NCI-H345 (cell line): ENCODE measurements at places on chromosomes 1 and 21.

DNA sequence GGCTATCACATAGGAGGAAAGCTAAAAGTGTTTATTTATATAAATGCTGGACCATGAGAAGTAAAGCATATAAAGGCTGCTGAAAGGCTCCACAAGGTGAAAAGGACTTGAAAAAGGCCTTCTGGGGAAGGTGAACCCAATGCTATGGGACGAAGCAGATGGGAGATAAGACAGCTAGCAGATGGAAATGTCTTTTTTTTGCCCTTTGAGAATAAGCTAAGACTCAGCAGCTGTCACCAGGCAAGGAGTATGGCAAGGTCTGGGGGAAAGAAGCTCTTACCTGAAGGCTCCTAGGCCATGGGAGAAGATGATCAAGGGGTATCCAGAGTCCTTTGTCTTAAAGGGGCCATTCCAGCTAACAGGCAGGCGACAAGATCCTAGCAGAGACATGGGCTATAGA is 9.9 kb downstream of the PAFAH2 start:
- DNase-seq: no peak

- DNase-seq: no peak
Observed at GRCh38 chr1:205677167-205677566, 3.1 kb downstream of the SLC45A3 start.

GRCh38 chr1:155864393-155864792 is 5.0 kb downstream of the SYT11 start:
- no peak for DNase-seq

- DNase-seq: peak; percentile 81
Observed at GRCh38 chr1:42380586-42381279, at the start of gene RIMKLA. Gene RIMKLA, plus strand, starts transcription at chr1:42380792. Its CDS starts 143 bp downstream, at chr1:42380935.

DNA sequence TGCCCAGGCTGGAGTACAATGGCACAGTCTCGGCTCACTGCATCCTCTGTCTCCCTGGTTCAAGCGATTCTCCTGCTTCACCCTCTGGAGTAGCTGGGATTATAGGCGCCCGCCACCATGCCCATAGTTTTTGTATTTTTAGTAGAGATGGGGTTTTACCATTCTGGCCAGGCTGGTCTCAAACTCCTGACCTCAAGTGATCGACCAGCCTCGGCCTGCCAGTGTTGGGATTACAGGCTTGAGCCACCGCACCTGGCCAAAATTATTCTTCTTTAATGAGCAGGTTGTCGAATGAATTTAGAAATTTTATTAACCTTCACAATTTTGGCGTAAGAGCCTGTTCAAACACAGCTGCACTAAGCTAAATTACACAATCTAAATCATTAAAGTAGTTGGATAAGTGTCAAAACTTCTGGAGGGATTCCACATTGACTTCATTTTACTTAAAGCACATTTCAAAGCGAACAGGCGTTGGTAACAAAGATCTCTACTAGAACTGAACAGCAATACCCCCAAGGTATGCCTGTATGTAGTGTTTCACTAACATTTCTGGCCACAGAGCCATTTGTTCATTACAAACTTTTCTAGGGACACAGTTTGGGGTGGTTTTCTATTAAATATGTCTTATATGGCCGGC is 5.2 kb upstream of the CTH start:
- DNase-seq: no peak

DNA sequence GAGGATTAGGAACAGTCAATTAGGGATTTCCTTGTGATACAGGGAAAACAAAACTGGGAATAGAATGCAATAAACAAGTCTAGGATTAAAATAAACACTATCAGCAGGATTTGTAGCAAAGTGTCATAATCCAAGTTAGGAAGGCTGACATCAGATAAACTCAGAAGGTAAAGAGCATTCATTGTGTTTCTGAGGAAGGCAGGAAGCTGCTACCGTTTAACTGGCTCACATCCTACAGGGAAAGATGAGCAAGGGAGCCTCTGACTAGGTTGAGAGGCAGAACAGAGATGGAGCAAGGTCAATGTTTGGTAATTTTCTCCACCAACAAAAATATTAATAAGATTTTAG is 124.7 kb downstream of the POU2F1 start:
- DNase-seq: no peak

DNA sequence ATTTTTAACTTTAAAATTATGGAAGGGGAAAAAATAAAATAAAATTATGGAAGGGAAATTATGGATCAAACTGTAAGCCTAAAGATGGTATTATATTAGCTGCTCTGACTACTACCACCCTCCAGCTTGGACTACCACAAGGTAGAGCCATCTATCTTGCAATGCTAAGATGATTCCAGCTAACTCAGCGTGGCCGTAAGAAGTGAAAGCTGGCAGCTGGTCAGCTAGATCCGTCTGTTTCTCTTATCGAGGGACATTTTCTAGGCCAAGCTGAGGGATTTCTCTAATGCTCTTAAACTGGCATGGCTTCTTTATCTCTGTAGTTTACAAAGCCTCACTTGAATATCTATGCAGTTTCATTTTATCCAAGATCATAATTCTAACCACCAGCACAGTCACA is 31.5 kb downstream of the LYST start:
- DNase-seq: no peak

DNA sequence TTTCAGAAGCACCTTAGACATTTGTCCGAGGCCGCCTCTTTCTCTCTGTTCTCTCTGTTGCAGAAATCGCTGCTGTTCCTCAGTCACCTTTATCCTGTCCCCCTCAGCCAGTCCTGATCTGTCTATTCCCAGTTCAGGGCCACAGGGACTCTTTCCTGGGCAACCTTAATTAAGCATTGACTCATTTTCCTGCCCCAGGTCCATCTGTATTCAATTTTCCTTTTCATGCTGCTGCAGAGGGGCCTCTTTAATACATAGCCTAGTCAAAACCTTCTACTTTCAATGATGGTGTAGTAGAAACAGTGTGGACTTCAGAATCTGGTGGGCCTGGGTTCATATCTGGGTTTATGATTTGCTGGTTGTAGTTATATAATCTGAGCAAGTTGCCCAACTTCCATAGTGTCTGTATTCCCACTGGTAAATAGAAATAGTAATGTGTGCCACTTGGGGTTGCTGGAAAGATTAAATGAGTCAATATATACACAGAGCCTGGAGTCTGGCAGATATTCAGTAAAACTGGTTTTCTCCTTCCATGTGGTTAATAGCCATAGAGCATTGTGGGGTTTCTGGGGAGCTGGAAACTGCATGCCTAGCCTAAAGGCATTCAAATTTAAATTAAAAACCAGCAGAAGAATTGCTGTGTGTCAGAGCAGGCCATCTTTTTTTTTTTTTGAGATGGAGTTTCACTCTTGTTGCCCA is 4.5 kb downstream of the TRAF5 start:
- no peak for DNase-seq

DNA sequence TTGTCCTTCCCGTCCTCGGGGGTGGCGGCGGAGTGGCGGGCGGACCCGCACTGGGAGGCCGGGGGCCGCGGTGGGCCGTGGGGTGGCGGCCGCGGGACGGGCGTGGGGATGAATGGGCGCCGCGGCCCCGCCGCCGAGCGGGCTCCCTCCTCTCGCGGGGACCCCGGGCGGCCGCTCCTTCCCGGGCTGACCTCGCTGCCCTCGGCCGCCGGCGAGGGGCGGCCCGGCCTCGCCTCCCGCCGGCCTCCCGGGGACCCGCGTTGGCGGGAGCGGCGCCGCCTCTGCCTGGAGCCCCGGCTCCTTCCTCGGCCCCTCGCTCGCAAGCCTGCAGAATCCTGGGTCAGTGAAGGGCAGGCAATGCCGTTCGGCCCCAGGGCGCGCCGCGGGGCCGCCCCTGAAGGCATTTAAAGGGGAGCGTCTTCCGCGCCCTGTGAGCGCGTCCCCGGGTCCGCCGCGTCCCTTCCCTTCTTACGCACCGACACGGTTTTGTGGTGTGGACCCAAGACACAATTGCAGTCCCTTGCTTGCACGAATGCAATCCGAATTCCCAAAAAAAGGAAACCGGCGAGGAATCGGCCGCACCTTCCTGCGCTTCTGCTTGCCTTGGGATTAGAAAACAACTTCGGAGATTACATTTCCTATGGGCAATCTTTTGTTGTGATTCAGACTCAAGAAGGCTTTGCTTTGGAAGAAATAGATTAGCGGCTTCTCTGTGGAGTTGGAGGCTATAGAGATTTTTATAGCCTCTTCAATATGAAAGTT is 776 bp downstream of the ITSN1 start:
- peak; percentile 49 for DNase-seq

- no peak for DNase-seq
Observed at GRCh38 chr1:93965256-93965655, 56.0 kb upstream of the GCLM start.

DNA sequence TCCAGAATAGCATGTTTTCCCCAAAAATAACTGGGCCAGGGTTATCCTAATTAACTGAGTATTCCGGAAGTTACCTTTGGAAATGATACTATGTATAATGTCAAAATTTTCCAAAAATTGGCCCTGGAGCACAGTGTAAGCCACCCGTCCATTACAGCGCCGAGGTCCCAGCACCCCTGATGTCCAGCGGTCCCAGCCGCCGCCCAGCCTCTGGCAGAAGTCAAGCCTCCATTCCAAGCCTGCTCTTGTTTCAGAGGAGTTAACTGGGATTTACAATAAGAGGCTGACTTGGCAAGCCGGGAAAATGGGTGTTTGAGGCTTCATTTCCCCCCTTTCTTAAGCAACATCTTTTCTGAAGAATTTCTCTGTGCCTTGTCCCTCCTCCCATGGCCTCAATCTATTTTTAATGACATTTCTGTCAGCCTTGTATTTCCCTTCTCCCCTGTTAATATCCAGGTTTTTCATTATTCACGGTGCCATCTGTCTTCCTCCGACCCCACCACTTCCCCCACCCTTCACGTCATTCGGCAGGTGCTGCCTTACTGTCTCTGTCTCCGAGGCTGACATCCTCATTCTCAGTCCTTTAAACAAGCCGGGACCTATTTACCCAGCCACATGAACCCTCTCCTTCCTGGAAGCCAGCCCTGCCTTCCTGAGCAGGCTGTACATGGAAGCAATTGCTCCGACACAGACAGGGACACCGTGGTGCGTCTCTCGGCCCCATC is 490.9 kb downstream of the NPHP4 start:
- DNase-seq: peak; percentile 38

DNA sequence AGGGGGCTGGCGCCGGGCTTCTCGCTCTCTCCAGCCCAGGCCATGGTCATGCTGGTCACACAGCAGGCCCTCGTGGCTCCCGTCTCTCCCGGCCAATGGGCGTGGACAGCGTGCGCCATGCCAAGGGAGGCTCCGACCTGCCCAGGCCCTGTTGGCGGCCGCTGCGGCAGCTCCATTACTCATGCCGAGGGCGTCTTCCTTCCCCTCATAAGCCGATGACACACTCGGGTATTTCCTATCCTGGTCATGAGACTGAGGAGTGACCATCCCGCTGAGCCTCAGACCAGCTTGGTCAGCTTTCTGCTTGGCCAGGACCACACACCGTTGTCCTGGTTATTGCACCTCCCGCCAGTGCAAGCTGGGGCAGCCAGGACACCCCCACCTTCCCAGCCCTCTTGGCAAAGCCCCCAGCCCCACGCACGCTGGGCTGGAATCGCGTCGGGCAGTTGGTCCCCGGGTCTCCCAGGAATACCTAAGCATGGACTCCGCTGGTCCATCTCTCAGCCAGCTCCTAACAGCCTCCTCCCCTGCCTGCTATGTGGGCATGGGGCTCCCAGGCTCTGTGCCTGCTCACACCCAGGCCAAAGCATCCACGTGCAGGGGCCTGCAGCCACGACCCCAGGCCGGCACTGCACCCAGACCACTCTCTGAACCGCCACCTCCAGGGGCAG is 49.8 kb downstream of the ARHGEF16 start:
- no peak for DNase-seq

DNA sequence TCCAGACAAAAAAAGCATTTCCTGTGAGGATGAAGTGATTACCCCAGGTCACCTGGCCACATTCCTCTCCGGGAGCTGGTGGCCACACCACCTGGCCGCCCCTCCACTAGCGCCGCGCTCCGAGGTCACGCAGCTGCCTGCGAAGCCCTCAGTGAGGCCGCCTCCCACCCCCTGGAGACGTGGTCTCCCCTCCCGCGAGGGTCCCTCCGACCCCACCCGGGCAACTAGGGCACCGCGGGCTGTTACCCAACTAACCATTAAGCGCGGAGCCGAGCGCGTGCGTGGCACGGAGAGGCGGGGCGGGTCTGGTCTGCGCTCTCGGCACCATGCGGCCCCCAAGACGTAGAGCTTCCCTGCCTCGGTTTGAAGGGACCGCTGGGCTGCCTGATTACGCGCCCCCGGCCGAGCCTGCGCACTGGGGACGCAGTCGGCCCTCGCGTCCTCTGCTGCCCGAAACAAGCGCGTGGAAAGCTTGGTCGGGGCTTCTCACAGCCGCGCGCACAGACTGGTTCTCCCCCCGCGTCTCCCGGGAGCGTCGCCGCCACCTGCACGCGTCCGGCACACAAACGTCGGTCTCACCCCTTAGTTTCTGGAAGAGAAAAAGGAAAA is 106.5 kb downstream of the SLC16A1 start:
- DNase-seq: peak; percentile 40

DNA sequence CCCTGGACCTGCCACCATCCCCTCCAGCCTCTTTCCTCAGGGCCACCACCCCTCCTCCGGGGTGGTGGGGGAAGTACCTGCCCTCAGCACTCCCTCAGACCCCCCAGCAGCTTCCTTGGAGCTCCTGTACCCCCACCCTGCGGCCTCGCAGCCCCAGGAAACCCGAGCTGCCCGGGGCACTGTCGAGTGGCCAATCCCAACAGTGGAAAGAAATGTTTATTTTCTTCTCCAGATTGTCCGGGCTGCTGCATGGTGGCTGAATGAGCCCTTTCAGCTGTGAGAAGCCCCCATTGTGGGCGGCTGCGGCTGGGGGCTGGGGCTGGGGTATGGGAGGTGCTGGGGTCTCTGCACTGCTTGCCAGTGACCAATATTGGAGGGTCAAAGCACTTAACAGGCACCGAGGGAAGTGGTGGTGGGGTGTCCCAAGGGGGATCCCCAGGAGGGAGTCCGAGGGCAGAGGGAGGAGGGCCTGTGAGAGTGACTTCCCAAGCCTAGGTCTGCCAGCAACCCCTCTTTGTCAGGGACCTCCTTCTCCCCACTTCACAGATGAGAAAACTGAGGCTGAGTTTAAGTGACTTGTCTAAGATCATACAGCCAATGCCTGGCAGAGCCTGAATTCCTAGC is 25.2 kb downstream of the RUNX3 start:
- DNase-seq: no peak

DNA sequence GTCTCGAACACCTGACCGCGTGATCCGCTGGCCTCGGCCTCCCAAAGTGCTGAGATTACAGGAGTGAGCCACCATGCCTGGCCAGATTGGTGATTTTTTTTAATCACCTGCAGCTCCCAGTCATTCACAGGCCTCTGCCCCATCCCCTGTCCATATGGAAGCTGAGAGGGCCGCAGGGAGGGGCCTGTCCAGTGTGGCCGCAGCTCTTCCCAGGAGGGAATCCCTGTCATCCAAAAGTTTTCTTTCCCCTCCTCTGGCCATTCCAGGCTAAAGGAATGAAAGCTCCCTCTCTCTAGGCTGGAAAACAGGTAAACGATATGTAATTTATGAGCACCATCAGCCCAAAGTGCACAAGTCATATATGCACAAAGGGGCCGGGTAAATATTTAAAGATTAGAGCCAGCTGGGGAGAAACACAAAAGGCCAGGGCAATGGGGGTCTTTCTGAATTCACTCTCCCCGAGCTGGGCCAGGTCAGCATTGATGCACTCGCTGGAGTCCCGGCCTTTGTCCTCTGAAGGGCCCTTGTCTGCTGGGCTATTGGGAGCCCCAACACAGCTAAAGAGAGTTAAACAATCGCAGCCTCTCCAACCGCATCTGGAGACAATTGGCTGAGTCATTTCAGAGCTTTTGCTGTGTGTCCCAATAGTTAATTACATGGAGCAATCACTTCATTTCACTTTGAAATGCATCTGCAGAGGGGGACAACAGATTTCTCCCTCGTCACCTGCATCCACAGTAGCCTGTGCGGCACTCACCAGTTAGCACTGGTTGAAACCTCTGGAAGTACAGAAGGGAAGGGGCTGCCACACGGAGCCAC is 3.8 kb upstream of the HES3 start:
- DNase-seq: peak; percentile 64
